ENCODE measurements at places on chromosomes 12 and 14. TPM values are rescaled to one million over a fixed set of nuclear protein-coding genes. Genes with fewer than 3 reads are reported as not detected.
A peak's percentile ranks its signal among the peaks of the same experiment; 100 is the strongest.

- DNase-seq = no peak
Observed at GRCh38 chr14:102873131-102873530, 49.3 kb upstream of the AMN start.

DNA sequence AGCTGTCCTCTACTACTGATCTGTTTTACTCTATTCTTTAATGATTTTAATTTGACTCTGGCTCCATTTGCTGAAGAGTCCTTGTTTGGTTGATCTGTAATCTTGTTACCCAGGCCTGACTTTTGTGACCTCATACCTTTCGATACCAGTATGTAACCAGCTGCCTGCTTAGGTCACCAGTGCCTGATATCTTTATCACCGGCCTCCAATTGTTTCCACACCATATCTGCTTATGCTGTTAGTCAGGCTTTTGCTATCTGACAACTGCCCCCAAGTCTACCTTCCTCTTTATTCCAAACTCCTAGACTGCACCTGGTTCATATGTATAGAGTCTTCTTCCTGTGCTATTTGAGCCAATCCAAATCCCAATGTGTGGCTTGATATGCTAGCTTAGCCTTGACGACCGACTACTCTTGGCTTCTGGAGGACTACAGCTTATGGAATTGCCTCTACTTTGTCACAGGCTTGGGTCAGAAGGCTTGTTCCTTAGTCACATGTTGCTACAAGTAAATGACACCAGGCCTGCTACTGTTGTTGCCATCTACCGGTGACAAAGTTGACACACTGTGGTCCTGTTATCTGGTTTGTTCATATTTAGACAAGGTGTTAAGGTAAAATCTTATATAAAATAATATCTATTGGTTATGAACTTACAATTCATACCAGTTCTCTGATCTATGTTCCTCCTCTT, 193.9 kb downstream of the TRHDE start:
- no peak for DNase-seq

GRCh38 chr12:122080149-122081082, 1.9 kb downstream of the MLXIP start:
- DNase-seq = peak; percentile 74

DNA sequence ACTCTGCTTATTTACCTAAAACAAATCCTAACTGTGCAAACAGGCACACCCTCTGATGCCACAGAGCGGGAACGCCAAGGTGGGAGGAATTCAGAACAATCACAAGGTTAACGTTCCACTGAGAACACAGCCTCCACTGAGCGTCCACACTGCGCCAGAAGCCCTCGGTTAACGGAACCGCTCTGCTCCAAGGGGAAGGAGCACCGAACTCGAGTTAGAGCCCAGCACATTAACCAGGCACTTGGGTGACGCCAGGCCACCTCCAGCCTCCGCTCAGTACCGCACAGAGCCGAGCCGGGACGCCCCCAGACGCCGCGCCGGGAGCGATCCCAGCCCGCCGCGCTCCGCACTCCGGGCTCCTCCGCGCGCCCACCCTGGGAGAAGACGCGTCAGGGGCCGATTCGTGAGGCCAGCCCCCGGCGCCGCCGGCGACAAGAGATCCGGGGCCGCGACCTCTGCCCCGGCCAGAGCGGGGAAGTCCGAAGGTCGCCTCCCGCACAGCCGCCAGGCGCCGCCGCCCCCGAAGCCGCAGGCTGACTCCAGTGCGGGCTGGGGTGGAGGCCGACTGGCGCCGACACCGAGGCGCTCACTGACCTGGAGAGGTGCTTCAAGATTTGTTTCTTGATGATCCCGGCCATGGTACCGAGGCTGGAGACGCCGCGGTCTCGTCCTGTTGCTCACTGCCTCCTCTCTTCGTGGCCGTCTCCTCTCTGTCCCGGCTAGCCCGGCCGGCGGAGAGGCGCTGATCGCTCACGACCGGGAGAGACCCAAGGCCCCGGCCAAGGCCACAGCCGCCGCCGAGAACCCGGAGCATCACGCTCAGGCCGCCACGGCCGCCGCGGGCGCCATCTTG, 450 bp downstream of the BLTP3B start:
- DNase-seq = peak; percentile 59

DNA sequence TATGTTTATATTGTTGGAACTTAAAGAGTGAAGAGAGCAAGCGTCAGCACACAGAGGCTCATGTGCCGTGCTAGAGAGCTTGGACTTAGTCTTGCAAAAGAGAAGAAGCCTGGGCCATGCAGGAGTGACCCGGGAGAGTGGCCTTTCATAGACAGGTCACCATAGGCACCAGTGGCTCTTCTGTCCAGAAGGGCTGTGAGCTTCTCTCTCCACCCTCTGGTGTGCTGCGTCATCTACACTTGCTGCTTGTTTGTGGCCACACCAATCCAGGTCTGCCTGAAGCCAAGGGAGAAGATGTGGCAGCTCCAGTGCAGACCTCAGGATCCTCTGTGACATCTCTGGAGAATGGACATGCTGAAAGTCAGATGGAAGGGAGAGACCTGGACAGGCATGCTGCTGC, 74.4 kb downstream of the NTF3 start:
- DNase-seq = no peak

The GAS2L3 gene
- total RNA-seq = 6.8 TPM

The RNASE1 gene
- 7.7 TPM for total RNA-seq
